ENCODE measurements at places on chromosomes 1 and 21.

DNA sequence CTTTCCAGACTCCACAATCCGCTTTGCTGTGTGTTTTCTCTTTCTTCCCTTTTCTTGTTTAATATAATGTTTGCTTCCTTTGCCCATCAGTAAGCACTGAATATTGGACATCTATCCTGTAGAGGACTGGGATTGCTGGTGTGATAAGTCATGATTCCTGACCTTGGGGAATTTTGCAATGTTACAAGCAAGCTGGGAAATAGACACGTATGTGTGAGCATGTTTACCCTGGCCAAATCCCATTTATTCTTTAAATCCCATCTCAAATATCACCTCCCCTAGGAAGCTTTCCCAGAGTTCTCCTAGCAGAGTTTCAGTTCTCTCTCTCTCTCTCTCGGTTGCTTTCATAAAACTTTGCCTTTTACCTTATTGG, 155.3 kb downstream of the ROR1 start:
- no peak for DNase-seq

DNA sequence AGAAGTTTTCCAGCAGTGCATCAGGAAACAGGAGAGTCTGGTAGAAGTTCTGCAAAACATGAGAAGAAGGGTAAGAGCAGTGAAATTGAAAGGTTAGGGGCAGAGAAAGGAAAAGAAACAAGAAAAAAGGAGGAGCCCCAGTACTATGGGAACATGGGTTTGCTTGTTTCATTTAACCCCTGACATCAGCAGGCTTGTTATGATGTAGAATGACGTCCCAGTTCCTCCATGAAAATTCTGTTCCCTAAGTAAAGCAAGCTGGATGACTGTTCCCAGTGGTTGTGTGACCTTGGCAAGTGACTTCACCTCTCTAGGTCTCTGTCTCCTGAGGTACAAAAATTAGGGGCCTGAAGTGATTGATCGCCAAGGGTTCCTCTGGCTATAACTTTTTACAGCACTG, 268.7 kb upstream of the SGIP1 start:
- no peak for DNase-seq

DNA sequence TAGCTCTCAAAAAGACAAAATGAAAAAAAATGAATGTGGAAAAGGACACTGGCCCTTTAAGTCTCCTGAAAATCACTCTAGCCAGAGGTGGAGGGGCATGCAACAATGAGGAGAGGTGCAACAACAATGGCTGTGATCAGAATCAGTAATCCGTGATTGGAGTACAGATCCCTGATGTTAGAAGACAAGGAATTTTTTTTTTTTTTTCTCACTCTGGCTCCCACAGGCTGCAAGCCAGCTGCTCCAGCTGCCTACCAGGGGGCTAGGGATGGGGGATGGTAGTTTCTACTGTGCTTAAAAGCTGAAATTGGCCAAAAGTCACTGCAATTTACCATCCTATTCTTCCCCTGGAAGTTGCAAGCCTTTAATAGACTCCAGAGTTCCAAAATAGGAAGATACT, 54.5 kb downstream of the STYXL2 start:
- DNase-seq = no peak

- no peak for DNase-seq
Observed at GRCh38 chr21:33149181-33149580, 79.2 kb downstream of the OLIG1 start.

DNA sequence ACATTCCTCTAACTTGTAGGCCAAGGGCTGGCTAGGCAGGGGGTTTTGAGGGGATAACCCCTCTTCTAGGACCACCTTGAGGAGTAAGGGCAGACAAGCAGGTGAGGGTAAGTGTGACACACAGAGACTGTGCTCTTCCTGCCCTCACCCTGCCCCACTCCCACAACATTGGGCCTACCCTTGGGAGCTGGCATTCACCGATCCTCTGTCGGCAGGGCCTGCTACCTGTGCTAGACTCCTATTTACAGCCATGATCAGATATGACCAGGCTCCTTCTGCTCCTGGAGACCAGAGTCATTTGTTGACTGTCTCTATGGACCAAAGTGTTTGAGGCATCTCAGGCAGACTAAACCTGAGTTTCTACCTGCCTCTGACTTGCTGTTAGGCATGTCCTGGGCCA, 68.3 kb downstream of the SYF2 start:
- DNase-seq = no peak

GRCh38 chr1:226511296-226511695, 37.3 kb upstream of the STUM start:
- DNase-seq = no peak

GRCh38 chr1:181159451-181160140, 71.1 kb downstream of the IER5 start:
- no peak for DNase-seq

DNA sequence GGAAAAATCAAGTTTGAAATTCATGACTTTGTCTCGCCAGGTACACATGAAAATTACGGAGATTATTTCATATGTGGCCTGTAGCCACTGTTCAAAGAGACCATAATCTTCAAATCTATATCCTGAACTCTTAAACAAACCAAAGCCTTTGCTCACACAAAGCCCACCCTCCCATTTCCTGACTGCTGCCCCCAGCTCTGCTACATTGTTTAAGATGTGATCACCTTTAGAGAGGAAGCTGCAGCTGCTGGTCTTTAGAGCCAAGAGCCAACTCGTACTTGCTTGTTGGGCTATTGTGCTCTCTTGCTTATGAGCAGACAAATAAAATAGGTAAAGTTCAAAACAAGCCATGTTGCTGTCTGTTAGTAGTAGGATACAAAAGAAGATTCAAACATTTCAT, 71.9 kb downstream of the DTL start:
- DNase-seq = no peak

- DNase-seq = no peak
Observed at GRCh38 chr1:70667494-70668170, 256.6 kb downstream of the CTH start.

- no peak for DNase-seq
Observed at GRCh38 chr1:65066766-65067490, 81.1 kb upstream of the AK4 start.

DNA sequence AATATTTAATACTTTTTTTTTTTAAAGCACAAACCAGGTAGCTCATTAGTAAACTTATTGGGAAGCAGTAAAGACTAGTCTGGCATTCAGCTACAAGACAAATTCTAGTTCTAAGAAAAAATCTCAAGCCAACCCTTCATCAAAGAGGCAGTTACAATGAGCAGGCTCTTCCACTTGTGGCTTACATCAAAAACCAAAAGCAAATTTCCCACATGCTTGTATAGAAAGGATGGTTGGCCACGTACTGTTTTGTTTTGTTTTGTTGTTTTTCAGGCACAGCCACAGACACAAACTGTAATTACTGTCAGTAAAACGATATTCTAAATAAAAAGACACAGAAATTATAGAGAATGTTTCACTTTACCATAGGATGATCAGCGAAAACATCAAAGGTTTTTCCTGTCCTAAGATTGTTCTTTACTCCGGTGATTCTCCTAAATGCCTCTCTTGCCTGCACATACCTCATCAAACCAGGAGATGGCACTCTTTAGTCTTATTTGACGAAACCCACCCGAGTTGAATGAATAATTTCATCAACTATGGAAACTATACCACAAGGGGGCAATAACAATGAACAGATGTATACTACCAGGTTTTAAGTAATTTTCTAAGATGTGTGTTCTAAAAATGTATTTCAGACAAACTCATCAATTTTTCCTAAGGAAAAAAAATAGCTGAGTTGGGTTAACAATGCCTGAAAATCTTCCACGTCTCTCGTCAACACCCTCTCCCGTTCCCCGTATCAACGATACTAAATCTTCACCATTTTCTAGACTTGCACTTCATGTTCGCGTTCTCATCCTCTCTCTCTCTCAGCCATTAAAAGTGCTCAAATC, 26.9 kb downstream of the RPL5 start:
- DNase-seq = peak; percentile 84

- DNase-seq = no peak
Observed at GRCh38 chr1:163561580-163562295, 240.0 kb downstream of the NUF2 start.

DNA sequence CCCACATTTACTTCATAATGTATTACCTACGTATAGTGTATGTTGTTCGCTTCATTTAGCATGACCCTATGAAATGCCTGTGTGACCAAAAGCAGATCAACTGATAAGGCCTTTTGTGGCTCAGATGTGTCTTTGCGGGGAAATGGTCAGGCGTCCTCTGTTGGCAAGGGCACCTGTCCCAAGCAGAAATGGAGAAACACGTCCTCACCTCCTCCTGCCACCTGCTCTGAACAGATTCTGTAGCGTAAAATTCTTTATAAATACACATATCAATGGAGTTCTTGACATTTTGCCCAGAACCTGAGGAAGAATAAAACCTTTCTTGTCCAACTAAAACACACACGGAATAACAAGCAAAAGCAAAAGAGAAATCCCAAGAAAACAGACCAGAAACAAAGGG, 417.9 kb downstream of the KIF26B start:
- no peak for DNase-seq

DNA sequence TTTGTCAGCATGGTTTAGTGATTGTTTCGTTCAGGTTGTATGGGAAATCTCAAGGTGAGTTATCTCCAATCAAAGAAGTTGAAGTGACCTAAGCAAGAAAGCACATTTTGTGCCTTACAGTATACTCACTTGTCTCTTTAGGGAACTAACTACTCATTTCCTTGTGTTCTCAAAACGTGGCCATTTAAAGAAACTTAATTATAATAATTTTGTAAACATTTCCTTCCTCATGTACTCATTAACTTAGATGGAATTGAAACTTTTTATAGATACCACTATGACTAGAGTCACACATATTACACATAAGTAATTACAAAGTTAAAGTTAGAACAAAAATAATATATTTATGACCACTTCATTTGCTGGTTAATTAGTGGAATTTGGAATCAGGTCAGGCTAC, 552.6 kb downstream of the MRPL39 start:
- no peak for DNase-seq

DNA sequence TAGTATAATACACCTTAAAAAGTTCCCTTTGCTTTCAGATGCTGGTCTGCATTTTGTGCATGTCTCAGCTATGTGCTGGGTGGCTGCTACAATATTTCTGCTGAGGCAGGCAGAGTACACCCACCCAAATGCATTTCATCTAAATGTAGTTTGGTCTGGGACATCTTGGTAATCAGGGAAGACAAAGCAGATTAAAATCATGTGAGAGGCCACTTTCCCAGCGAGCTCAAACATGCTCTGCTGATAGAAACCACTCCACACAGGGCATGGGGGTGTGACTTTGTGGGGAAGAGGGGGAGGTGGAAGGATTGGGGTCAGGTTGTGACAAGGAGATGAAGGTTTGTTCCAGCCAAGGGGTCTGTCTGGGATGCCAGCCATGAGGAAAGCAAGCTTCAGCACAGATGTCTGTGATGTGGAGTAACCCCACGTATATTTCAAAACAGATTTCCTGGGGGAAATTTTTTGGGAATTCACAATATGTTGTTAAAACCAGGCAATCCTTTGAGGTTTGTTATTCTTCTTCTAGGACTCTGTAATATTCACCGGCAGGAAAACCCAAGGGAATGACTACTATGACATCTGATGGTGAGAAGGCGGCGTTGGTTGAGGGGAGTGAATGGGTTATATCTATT, 255.1 kb upstream of the FGGY start:
- no peak for DNase-seq

DNA sequence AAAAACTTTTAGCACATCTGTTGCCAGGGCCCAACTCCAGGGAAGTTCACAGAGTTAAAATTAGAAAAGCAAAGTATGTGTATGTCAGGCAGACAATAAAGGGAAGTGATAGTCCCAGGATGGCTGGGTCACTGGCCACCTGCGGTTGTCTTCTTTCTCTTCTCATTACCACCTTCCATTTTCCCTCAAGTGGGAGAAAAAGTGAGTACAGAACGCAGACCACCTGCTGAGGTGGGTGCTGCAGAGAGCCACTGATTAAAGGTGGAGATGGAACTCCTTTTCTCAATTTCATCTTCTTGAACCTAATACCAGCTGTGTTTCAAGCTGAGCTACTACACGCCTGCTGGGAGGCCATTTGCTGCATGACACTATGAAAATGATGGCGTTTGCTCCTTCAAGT, 88.8 kb upstream of the PDE4B start:
- DNase-seq = no peak

- no peak for DNase-seq
Observed at GRCh38 chr1:180173451-180173850, 18.8 kb downstream of the QSOX1 start.

DNA sequence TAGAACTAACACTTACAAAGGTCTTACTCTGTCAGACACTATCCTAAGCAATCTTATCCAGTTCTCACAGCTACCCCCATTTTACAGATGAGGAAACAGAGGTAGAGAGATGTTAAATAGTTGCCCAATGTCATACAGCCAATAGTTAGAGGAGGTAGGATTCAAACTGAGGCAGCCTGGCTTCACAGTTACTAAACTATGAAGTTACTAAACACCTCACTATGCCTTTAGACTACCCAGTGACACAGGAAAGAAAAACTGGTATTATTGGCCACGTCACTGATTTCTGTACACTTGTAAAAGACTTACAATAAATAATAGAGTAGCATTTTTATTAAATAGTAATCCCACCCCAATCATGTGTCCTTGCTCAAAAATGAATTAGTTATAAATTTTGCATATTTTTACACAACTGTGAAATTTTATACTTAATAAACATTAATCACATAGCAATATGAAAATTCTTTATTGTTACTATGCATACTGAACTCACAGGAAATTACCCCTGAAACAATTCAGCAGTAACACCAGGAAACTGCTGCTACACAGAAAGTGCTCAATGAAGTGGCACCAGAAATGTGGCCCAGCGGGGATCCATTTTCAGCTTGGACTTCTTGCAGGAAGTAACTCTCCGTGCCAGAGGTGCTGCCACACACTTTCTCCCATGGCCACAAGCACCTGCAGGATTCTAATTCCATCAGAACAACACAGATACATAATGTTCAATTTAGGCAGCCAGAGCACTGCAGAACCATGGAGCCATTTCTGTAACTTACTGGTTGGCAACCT, 69.4 kb downstream of the VAV3 start:
- no peak for DNase-seq

DNA sequence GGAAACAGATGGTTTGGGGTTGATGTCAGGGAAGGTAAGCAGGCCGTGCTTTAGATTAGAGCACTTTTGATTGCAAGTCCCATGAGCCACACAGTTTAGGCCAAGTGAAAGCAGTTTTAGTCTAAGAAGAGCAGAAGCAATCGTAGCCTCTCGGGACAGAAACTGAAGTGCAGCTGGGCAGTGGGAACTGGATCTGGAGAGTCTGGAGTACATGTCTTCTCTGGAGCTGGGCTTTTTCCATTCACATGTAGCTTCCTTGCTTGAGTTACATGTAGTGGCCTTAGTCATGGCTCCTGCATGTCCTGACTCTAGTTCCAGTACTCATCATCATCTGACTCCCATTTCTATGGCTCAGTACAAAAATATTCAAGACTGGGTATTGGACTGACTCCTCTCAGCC, 16.7 kb downstream of the CAMTA1 start:
- no peak for DNase-seq

DNA sequence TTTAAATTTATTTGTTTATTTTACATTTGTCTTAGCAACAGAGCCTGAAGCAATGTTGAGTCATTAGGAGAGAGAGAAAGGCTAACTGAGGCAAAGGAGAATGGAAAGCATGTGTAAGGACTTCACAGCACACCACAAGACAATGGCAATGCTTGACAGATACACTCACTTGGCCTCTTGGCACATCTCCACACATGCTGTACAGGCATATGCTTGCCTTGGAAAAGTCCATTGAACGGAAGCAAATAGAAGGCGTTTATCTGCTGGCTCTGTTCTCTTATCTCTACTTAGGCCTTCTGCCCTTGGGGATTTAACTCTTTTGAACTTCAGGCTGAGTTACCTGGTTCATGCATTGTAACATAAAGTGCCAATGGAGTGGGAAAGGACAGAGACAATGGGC, 262.2 kb upstream of the POU3F1 start:
- no peak for DNase-seq

Measured in bone marrow (tissue), 2 donors.